ENCODE measurements at places on chromosomes 7 and 10.
A peak's percentile ranks its signal among the peaks of the same experiment; 100 is the strongest.

- DNase-seq: no peak
Measured at GRCh38 chr10:52068485-52068884, 245.6 kb upstream of the DKK1 start.

DNA sequence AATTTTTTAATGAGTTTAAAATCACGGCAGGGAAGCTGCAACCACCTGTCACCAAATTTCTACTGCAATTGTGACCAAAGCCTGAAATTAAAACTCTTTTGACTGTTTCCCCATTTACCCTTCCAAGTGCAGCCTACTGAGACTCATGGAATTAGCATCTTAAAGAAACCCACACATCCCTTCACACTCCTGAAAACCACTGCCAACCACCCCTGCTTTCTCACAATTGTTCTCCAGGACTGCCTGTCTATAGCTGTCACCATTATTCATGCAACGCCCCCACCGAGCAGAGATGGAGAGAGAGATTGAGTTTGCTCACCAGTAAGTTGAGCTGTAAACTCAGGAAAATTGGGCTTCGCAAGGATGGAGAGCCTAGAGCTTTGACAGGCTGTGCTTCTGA is 383.8 kb upstream of the SORCS1 start:
- DNase-seq: no peak

- DNase-seq: peak; percentile 96
Measured at GRCh38 chr7:604001-604883, 84.6 kb upstream of the PDGFA start.

DNA sequence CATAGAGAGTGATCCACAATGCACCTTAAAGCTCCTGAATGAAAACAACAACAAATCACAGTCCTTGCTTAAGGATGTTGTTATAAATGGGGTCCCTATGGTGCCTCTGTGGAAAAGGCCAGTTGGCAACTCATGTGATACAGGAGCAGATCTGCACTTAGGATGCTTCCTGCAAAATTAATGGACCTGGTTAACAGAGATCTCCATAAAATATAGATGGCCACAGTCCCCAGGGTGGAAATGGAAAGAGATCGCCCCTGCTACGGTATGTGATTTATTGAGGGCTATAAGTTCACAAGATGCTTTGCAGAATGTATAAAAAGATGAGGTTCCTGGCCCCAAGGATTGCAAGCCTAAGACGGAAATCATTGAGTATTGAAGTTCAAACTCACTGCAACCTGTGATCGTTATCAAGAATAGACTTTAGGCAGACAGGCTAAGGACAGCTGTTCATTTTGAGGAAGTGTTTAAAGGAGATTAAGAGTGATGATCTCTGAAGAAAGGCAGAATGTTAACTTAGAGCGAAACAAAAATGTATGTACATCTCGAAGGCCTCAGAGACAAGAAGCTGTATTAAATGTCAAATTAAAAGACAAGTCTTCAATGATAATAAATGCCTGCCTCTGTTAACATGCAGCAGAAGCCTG is 174.1 kb upstream of the PLPP4 start:
- DNase-seq: no peak

GRCh38 chr7:97973206-97973658 is 16.8 kb downstream of the OCM2 start:
- DNase-seq: no peak

DNA sequence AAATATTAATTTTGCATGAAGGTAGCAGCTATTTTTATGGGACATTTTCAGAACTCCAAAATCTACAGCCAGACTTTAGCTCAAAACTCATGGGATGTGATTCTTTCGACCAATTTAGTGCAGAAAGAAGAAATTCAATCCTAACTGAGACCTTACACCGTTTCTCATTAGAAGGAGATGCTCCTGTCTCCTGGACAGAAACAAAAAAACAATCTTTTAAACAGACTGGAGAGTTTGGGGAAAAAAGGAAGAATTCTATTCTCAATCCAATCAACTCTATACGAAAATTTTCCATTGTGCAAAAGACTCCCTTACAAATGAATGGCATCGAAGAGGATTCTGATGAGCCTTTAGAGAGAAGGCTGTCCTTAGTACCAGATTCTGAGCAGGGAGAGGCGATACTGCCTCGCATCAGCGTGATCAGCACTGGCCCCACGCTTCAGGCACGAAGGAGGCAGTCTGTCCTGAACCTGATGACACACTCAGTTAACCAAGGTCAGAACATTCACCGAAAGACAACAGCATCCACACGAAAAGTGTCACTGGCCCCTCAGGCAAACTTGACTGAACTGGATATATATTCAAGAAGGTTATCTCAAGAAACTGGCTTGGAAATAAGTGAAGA is 112.3 kb downstream of the CFTR start:
- DNase-seq: no peak

DNA sequence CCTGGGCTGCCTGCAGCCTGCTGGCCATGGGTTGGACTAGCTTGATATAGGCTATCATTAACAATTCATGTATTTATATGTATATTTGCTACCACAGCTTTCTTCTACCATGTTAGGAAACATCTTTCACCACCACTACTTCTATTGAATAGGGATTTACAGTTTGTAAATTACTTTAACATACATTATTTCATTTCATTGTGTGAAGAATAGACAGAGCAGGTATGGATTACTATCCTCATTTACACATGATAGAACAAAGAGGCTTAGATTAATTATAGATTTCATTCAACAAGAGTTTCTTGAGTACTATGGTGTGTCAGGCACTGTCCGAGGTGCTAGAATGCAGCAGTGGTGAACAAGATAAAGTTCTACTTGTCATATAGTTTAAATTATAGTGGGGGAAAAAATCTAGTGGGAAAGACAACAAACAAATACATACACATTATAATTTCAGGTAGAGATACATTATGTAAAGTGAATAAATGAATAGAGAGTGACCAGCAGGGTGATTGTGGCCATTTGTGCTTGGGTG is 20.6 kb downstream of the VTI1A start:
- no peak for DNase-seq

- no peak for DNase-seq
Measured at GRCh38 chr10:103448746-103449145, 3.4 kb downstream of the CALHM2 start.

GRCh38 chr7:132225216-132226030 is 350.8 kb downstream of the PLXNA4 start:
- no peak for DNase-seq

DNA sequence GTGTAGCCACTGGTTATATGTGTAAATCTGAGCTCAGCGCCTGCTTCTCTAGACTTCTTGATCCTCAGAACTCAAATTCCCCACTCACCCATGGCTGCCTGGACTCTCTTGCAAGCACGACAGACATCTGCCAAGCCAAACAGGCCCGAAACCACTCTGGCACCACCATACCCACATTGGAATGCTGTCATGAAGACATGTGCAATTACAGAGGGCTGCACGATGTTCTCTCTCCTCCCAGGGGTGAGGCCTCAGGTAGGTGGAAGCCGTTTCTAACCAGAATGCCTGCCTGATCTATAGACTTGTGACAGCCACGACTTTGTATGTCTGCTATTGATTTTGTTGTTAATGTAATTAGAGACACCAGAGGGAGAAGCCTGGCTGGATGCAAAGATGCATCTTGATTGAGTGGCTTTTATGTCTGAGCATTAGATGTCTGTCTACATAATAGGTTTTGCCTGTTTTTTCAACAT is 4.0 kb downstream of the BAMBI start:
- no peak for DNase-seq

- DNase-seq: no peak
Measured at GRCh38 chr10:51422311-51423120, 276.9 kb downstream of the CSTF2T start.

GRCh38 chr7:38105874-38106483 is 72.1 kb upstream of the STARD3NL start:
- peak; percentile 40 for DNase-seq
